ENCODE measurements at places on chromosomes 5 and 9. TPM values are rescaled to one million over a fixed set of nuclear protein-coding genes. Genes with fewer than 3 reads are reported as not detected.

Gene MRPS30
- 69.8 TPM for total RNA-seq

Gene MEIKIN
- not detected for total RNA-seq

Gene SMIM33
- not detected for total RNA-seq

Gene PCDHB11
- total RNA-seq: 2.4 TPM

Gene ADGRD2
- total RNA-seq: not detected

Gene FAT2
- not detected for total RNA-seq

Gene NUDCD2
- total RNA-seq: 2.0 TPM

Gene TICAM2
- total RNA-seq: 1.1 TPM

DNA sequence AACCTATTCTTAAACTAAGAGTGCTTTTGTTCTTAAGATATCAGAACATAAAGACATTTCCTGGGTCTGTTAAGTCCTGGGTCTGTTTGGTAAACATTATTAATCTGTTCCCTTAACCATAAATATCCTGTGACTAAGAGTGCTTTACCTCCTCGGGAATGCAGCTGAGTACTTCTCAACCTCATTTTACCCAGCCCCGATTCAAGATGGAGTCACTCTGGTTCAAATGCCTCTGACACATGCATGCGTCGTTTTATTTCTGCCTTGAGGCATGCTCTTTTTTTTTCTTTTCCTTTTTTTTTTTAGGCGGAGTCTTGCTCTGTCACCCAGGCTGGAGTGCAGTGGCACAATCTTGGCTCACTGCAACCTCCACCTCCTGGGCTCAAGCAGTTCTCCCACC lies 39.8 kb upstream of the FBXL17 start:
- DNase-seq: no peak
- no peak overlapping the region for H3K4me3 ChIP-seq
- H3K27ac ChIP-seq: no peak overlapping the region
- H3K27me3 ChIP-seq: no peaks in the 10 kb centered on the region
- H3K4me1 ChIP-seq: no peaks in the 10 kb centered on the region
- H3K36me3 ChIP-seq: no peaks in the 10 kb centered on the region

DNA sequence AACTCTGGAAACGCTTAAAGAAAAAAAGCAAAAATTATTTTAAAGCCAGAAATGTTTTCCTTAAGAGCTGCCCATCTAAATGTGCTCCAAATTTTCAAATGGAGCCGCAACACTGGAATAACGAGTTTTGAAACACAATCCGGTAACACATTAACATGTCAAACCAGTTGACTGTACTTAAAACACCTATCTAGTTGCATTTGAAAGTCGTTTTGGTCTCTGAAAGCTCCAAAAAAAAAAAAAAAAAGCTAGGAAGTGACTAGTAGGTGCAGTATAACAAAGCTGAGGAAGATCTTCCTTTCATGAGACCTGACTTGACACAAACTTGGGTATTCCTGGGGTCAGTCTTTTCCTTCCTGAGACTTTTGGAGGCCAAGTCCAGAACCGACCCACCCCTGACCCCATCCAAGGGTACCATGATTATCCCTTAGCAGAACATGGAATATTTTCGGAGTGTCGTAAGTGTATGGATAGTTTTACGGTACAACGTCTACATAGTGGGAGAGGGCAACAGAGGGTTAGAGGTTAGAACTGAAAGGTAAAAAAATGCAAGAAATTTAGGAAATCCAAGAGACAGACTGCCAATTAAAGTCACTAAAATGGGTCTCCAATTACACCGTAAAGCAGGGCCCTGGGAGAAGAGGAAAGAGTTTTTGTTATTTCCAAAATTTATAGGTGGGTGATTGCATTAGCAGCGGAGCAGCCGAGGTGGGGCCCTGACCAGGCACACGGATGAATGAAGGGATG lies 812 bp downstream of the CETN3 start:
- peak overlapping the region; percentile 98 for H3K27ac ChIP-seq
- no peak for DNase-seq
- no peaks in the 10 kb centered on the region for H3K27me3 ChIP-seq

GRCh38 chr5:150783422-150783928 lies 4.9 kb downstream of the SMIM3 start:
- no peaks in the 10 kb centered on the region for H3K27me3 ChIP-seq
- peak overlapping the region; percentile 96 for H3K27ac ChIP-seq
- no peaks in the 10 kb centered on the region for H3K36me3 ChIP-seq
- DNase-seq: peak; percentile 77
- peaks cover 62% of the 10 kb centered on the region for H3K4me1 ChIP-seq
- H3K4me3 ChIP-seq: peak overlapping the region; percentile 21

GRCh38 chr5:146805081-146805480 lies 73.5 kb downstream of the PPP2R2B start:
- H3K4me3 ChIP-seq: no peak overlapping the region
- no peaks in the 10 kb centered on the region for H3K36me3 ChIP-seq
- H3K4me1 ChIP-seq: no peaks in the 10 kb centered on the region
- no peaks in the 10 kb centered on the region for H3K27me3 ChIP-seq
- H3K27ac ChIP-seq: no peak overlapping the region
- no peak for DNase-seq

DNA sequence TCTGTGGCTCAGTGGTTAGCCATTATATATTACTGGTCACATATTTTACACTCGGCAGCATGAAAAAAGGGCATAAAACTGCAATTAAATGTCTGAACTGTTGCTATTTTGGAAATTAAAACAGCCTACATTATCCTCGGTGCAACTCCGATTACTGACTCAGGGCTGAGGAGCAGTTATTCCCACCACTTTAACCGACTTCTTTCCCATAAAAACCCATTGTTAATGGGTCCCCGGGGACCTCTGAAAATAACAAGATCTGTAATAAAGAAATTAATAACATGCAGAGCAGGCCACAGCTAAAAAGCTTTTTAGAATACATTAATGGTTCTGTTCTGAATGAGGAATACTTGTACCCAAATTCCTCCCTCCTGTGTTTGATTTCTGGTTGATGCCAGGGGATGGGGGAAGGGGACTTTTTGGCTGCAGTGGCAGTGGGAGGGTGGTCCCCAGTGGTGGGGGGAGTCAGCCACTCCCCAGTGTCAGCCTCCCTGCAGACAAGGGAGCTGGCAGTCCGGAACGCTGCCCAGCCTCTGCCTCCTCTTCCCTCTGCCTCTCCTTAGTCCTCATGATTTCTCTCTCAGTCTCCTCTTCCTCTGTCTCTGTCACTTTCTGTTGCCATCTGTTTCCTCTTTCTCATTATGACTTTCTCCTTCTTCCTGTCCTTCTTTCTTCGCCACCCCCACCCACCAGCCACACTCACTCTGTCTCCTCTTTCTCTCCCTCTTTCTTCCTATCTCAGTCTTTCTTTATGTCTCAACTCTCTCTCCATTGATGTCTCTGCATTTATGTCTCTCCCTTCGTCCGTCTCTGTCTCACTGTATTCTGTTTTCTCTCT lies 59.0 kb upstream of the ZBTB43 start:
- no peak overlapping the region for H3K27ac ChIP-seq
- no peak overlapping the region for H3K4me3 ChIP-seq
- H3K4me1 ChIP-seq: no peaks in the 10 kb centered on the region
- no peaks in the 10 kb centered on the region for H3K27me3 ChIP-seq
- DNase-seq: no peak

GRCh38 chr5:10250806-10251276 lies 761 bp downstream of the CCT5 start:
- H3K27ac ChIP-seq: peak overlapping the region; percentile 96
- DNase-seq: no peak
- H3K4me3 ChIP-seq: peak overlapping the region; percentile 93
- H3K27me3 ChIP-seq: no peaks in the 10 kb centered on the region

DNA sequence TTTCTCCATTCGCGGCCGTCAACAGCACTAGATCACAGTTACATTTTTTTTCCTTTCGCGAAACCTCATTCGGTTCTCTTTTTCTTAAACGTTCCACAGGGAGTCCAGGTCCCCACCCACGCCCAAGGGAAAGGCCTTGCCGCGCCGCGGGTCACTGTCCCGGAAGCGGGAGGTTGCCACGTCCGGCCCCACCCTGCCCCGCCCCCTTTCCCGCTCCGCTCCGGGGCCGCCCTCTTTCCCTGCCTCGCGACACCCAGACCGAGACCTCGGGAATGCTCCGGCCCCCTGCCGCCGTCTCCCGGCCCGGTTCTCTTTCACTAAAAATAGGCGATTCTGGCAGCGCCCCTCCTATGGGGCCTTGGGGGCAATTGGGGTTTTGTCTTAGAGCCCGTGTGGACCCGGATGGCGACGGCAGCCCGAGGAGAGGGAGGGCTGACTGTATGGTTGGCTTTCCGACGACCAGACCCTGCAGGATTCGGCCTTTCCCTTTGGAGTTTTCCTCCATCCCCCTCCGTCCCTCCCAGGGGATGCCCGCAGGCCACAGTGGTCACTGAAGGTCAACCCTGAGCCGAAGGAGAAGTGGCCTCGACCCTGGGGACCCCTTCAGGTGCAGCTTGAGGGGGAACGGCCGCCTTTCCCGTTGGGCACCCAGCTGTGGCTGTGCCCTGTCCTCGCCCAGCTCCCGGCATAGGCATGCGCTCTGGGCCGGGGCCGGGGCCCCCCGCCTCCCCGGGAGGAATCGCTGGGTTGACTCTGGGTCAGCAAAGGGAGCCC lies 2.8 kb upstream of the RACK1 start:
- H3K27ac ChIP-seq: peak overlapping the region; percentile 94
- H3K4me1 ChIP-seq: no peaks in the 10 kb centered on the region
- DNase-seq: peak; percentile 94
- H3K27me3 ChIP-seq: no peaks in the 10 kb centered on the region
- peaks cover 9% of the 10 kb centered on the region for H3K36me3 ChIP-seq

GRCh38 chr9:91897201-91897600 lies 52.8 kb downstream of the ROR2 start:
- H3K4me3 ChIP-seq: no peak overlapping the region
- H3K4me1 ChIP-seq: peaks cover 79% of the 10 kb centered on the region
- peak overlapping the region; percentile 74 for H3K27ac ChIP-seq
- no peaks in the 10 kb centered on the region for H3K27me3 ChIP-seq
- no peak for DNase-seq

DNA sequence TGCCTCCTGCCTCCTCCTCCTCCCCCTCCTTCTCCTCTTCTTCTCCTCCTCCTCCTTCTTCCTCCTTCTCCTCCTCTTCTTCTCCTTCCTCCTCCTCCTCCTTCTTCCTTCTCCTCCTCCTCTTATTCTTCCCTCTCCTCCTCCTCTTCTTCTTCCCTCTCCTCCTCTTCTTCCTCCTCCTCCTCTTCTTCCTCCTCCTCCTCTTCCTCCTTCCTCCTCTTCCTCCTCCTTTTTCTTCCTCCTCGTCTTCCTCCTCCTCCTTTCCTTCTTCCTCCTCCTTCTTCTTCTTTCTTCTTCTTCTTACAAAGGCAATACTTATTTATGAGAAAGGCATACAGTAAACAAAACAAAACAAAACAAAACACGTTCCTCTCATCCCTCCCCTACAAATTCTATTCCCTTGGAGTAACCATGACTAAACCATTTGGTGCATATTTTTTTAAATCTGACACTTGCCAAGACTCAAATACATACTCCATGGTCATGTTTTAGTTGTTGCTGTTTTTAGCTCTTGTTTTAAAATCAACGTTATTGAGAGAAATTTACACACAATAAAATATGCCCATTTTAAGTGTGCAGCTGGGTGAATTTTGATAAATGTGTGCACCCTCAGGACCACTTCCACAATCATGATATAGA lies 135.6 kb downstream of the FOXD1 start:
- DNase-seq: no peak
- peaks cover 6% of the 10 kb centered on the region for H3K27me3 ChIP-seq
- no peak overlapping the region for H3K27ac ChIP-seq

- DNase-seq: no peak
- no peak overlapping the region for H3K4me3 ChIP-seq
- H3K4me1 ChIP-seq: no peaks in the 10 kb centered on the region
- no peaks in the 10 kb centered on the region for H3K27me3 ChIP-seq
- no peaks in the 10 kb centered on the region for H3K36me3 ChIP-seq
These were observed 452.3 kb downstream of the ZSWIM6 start for GRCh38 chr5:61784341-61784740.

- no peaks in the 10 kb centered on the region for H3K4me1 ChIP-seq
- H3K36me3 ChIP-seq: no peaks in the 10 kb centered on the region
- H3K27ac ChIP-seq: no peak overlapping the region
- no peak overlapping the region for H3K4me3 ChIP-seq
These were observed 192.5 kb upstream of the DAPK1 start for GRCh38 chr9:87305151-87305550.

- H3K27ac ChIP-seq: peak overlapping the region; percentile 99
- H3K27me3 ChIP-seq: no peaks in the 10 kb centered on the region
- no peaks in the 10 kb centered on the region for H3K36me3 ChIP-seq
- H3K4me1 ChIP-seq: no peaks in the 10 kb centered on the region
- DNase-seq: peak; percentile 65
- H3K4me3 ChIP-seq: peak overlapping the region; percentile 92
These were observed 679 bp downstream of the B4GALT1 start for GRCh38 chr9:33166231-33167083.

DNA sequence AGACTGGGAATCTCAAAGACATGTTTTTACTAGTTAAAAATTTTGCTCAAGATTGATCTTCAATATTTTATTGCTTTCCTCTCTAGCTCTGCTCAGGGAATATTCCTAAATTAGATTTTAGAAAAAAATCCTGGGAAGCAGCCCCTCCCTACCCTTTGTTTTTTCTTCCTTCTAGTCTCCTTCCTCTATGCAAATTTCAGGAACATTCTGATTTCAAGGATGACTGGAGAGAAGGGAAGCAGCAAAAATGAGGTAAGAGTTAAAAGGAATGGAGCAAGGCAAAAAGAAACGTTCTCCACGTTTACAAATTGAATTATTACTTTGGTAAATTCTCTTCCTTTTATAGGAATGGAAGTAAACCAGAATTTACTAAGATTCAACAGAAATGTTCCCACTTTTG lies 493.4 kb upstream of the TUSC1 start:
- H3K27me3 ChIP-seq: no peaks in the 10 kb centered on the region
- no peak overlapping the region for H3K27ac ChIP-seq

DNA sequence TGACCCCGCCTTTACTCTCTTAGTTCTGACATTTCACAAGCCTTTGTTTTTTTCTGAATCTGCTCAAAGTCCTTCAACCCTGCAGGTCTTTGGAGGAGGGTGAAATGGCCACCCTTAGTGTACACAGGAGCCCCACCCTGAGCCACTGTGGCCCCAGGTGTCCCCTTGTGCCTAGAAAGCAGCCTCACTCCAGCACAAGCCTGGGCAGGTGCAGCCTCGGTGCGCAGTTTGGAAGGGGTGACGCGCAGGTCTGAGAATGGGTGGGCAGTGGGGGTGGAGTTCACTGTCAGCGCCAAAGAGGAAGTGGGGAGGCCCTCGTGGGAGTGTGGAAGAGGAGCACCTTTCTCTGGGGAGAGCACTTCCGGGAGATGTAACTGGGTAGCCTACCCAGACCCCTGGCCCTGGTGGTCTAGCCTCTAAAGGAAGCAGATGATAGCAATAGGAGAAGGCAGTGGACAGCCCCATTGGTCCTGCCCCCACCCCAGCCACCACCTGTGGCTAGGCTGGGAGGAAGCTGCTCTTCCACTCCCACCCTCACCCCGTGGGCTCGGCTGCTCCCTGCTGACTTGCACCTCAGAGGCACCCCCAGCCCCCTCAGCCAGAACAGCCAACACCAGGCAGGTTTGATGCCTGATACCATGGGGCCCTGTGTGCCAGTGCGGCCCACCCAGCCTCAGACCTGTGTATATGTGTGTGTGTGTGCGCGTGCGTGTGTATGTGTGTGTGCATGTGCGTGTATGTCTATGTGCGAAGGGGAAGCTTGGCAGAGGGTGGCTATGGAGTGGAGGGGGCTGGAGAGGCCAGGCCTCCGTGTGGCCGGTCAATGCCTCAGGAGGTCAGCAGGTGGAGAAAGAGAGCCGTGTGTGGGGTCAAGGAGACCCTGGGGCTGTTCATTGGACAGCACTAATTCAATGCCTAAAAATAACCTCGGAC lies 16.8 kb upstream of the DAB2IP start:
- no peak overlapping the region for H3K4me3 ChIP-seq
- H3K4me1 ChIP-seq: no peaks in the 10 kb centered on the region
- no peaks in the 10 kb centered on the region for H3K27me3 ChIP-seq
- no peaks in the 10 kb centered on the region for H3K36me3 ChIP-seq
- no peak for DNase-seq
